ENCODE measurements at places on chromosomes 16 and 17. TPM values are rescaled to one million over a fixed set of nuclear protein-coding genes. Genes with fewer than 3 reads are reported as not detected.

The ZFP3 gene
- total RNA-seq: 2.0 TPM

The XAF1 gene
- total RNA-seq: 45.7 TPM

The METTL2A gene
- 36.5 TPM for total RNA-seq

DNA sequence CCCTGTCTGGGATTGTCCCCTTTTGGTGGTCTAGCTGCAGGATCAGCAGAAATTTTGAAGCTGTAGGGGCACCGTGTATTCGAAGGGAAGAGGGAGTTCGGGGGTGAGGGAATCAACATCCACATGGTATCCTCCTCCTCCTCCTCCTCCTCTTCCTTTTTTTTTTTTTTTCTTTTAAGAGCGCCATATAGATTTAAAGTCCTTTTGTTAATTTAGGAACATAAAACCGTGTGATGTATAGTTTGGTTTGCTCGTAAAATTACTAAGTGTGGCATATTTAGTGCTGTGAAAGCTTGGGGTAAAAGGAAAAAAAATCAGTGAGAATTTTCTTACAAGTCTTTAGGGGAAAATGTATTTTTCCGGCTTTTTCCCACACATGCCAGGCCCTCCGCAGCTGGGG is 50.1 kb upstream of the GSE1 start:
- DNase-seq: no peak

GRCh38 chr17:81931557-81932332 is 4.2 kb upstream of the MAFG start:
- no peak for DNase-seq

- no peak for DNase-seq
These were observed 17.2 kb downstream of the METRNL start for GRCh38 chr17:83096401-83097224.

- DNase-seq: peak; percentile 5
These were observed 633 bp downstream of the CDR2 start for GRCh38 chr16:22373662-22374310.

DNA sequence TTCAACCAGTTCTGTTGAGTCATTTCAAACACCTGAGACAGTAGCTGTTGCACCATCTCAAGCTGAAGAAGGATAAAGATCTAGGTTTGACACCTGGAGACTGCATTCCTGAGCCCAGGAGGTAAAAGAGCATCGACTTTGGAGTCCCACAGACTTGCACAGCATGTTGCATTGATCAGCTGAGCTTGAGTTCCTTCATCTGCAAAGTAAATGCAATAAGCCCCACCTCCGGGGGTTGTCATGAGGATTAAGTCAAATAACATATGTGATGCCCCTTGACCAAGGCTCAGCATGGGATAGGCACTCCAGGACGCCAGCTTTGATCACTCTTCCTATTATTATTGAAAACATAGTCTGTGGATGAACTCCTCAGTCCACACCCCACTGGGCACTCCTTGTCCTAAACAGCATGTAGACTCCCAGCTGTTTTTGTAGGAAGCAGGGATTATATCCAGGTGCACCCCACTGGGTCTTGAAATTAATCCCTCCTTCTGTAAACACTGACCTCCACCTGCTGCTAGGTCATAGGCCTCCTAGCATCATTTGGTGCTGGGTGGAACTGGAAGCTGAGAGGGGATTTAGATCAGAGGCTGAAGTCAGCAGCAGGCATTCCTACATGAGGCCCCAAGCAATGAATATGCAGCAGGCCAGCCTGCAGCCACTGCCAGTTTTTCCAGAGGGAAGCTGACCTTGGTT is 259.0 kb downstream of the HS3ST4 start:
- DNase-seq: no peak

DNA sequence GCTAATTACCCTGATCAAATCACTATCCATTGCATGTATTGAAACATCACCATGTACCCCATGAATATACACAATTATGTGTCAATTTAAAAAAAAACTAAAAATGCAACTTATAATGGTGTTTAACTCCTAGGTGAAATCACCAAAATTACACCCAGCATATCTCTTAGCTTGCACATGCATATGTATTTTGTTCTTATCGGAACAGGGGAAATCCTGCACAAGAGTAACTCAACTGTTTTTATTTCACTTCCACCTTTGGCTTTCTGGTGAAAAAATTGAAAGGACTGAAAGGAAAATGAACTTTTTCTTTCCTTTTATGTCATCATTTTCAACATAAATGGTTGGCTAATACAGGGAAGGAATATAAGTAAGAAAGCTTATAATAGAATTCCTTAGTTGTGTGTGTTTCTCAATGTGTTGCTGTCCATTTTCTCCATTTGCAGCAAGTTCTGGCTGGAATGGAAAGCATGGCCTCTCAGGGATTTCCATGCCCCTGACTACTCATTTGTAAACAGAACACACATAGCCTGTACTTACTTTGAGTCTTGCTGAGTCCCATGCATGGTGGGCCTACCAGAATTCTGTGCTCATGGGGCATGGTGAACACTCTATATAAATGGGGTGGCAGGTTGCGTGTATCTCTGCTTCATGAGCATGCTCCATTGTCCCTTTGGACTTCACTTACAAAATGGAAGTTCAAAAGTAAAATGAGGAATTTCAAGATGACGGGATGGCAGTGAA is 462.0 kb downstream of the HS3ST3B1 start:
- DNase-seq: no peak

- DNase-seq: no peak
These were observed 27.2 kb upstream of the WWOX start for GRCh38 chr16:78072275-78072674.

DNA sequence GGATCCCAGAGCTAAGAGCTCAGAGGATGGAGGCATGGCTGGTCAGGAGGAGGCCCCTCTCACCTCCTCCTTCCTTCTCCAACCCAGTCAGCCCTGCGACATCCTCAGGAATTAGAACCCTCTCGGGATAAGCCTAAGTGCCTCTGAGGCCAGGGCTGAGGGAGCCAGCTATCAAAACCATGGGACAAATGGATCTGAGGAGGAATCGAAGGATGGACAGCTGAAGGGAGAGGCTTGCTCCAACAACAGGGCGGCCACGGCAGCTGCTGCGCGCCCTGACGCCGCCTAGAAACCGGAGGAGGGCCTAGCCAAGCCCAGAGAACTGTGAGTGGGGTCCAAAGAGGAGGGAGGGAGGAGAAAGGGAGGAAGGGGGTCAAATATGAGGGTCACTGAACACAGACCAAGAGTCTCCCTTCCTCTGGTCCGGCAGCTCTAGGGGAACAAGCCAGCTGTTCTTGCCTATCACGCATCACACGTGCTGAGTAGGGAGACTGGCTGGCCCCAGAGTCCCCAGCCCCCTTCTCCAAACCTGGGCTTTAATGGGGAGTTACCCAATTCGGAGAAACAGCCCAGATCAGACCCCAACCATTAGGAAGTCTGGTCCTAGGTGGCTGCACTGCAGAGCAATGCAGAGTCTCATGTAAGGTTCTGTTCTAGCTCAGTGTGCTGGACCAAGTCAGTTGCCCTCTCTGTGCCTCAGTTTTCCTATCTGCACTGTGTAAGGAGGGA is 5.9 kb upstream of the HOXB13 start:
- no peak for DNase-seq

DNA sequence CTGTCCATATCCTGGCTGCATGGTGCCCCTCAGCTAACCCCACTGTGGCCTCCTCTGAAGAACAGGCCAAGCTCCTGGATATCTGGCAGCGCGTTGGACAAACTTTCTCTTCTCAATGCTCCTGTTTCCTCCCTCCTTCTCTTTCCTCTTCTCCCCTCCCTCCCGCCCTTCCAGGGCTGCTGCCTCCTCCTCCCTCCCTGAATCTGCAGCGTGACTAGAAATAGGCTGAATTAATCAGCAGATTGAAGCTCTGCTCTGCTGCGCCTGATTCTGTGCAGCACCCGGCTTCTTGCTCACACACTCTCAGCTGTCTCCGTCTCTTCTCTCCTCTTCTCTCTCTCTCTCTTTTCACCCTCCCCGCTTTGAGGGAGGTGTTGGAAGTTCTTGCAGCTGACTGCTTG is 19.8 kb downstream of the TMEM94 start:
- DNase-seq: no peak

- DNase-seq: no peak
These were observed 1.3 kb downstream of the SLX4 start for GRCh38 chr16:3609895-3610697.

- DNase-seq: no peak
These were observed 52.7 kb upstream of the CNEP1R1 start for GRCh38 chr16:49972280-49972679.

- no peak for DNase-seq
These were observed 19.0 kb downstream of the TRAF7 start for GRCh38 chr16:2174396-2175131.

GRCh38 chr16:56847173-56847910 is 17.7 kb upstream of the SLC12A3 start:
- DNase-seq: no peak

DNA sequence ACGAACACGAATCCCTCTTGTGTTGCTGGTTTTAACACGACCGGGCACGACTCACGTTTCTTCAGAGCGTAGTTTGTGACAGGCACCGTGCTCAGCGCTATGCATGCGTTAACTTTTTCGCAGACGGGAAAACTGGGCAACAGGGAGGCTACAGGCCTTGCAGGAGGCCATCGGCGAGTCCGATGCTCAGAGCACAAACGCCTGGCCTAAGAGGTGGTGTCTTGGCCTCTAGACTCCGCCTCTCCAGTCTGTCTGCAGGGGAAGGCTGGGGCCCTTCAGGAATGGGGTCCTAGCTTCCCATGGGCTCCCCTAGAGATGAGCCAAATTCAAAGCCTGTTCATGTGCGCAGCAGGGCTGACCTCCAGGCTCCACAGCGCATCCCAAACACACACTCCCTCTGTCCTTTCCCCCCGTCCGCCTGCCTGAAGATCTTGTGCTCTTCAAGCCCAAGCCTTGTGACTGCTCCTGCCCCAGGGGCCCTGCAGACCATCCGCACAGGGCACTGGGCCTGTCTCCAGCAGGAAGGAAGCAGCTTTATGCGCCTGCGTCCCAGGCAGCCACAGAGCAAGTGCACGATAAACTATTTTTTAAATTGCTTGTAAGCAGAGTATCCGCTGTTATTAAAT is 3.1 kb downstream of the CLCN7 start:
- DNase-seq: no peak

GRCh38 chr17:1315409-1315808 is 35.9 kb downstream of the TRARG1 start:
- no peak for DNase-seq

DNA sequence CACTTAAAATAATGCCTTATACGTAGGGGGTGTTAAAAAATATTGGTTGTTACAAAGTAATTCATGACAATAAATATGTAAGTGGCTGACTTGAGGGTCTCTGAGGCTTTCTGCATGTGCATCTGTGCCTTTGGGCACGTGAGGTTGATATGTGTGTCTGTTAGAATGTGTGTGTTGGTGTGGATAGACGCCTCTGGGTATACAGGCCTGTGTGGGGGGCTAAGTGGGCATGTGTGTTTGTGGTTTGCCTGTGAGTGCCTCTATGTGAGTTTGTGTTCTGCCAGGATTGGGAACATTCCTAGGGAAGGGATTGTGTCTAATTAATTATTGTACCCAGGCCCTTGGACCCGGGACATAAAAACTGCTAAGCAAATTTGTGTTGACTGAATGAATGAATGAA is 19.0 kb downstream of the GP2 start:
- DNase-seq: no peak

- DNase-seq: no peak
These were observed 135.8 kb downstream of the SKAP1 start for GRCh38 chr17:48294020-48294805.

- DNase-seq: no peak
These were observed 206.1 kb downstream of the ABCC12 start for GRCh38 chr16:47949714-47950113.

- no peak for DNase-seq
These were observed 18.0 kb upstream of the CDIPT start for GRCh38 chr16:29881050-29881449.

GRCh38 chr17:9053406-9053805 is 32.1 kb downstream of the NTN1 start:
- DNase-seq: no peak
